Kidney capillary endothelial cell (primary cell): ENCODE measurements at places on chromosomes 12 and 14.

GRCh38 chr12:43812926-43813325, 6.8 kb upstream of the TWF1 start:
- no peak for DNase-seq

GRCh38 chr14:88611878-88612277, 49.0 kb downstream of the ZC3H14 start:
- no peak for DNase-seq

DNA sequence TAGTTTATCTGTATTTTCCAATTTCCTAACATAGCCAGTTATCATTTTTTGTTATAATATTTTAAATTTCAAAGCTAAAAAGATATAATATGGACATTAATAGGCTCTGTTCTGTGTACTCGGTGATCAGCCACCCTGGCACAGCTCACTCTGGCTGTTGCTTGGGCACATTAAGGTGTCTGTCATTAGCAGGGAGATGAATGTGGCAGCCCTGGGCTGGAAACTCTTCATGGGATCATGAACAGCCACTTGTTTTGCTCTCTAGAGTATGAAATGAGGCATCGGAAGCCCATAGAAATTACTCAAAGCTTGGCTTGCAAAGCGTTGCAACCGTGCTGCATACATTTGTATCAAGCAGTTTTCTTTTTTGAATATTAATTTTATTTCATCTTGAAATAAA, 233.2 kb downstream of the DACT1 start:
- no peak for DNase-seq

DNA sequence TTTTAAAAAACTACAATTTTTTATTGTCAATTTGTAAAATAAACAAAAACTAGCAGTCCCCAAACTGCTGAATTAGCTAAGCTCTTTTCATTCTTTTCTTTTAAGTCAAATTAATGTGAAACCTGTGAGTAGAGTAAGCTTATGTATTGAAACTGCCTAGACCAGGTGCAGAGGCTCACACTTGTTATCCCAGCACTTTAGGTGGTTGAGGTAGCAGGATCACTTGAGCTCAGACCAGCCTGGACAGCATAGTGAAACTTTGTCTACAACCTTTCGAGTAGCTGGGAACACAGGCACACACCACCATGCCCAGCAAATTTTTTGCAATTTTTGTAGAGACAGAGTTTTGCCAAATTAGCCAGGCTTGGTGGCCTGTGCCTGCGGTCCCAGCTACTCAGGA, 26.4 kb downstream of the SCFD1 start:
- DNase-seq: no peak

DNA sequence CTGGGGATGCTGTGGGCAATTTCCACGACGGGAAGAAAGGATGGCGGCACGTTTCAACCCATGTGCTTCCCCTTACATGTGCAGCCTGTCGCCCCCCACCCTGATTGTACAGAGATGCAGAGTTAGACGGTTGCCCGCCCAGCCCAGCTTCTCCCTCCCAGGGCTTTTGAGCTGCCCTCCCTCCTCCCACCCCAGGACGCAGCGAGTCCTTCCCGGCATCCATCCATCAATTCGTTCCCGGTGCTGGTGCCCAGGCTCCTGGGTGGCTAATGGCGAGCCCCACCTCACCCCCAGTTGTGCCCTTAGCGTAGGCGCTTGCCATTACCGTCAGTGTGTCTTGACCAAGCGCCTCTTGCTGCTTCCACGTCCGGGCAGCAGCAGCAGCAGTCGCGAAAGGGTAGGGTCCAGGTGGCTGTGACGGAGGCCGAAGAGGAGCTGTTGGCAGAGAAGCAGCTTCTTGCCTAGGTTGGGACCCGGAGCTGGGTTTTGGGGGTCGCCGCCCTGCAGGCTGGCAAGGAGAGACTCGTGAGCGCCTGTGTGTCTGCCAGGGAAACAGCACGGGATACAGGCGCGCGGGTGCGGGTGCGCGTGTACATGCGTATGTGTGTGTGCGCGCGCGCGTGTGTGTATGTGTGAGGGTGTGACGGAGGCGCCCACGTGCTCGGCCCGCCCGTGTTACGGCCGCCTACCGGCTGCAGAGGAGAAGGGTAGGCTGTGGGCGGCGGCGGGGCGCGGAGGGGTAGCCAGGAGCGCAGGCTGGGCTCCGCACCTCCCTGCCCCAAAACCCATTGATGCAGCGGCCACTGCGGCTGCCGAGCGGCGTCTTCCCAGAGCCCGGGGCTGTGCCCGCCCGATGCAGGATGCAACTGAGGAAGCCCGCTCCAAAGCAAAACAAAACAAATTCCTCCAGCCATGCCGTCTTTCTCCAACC, at the start of gene SLC6A15:
TSS of gene SLC6A15 (minus strand) at position 602 of the 931 bp plus-strand sequence. CDS start 20,679 bp downstream, outside the sequence.
- peak; percentile 21 for DNase-seq

GRCh38 chr12:108822497-108823205, 34.7 kb downstream of the SSH1 start:
- no peak for DNase-seq

GRCh38 chr12:28771968-28772367, 377.1 kb upstream of the FAR2 start:
- DNase-seq: no peak

DNA sequence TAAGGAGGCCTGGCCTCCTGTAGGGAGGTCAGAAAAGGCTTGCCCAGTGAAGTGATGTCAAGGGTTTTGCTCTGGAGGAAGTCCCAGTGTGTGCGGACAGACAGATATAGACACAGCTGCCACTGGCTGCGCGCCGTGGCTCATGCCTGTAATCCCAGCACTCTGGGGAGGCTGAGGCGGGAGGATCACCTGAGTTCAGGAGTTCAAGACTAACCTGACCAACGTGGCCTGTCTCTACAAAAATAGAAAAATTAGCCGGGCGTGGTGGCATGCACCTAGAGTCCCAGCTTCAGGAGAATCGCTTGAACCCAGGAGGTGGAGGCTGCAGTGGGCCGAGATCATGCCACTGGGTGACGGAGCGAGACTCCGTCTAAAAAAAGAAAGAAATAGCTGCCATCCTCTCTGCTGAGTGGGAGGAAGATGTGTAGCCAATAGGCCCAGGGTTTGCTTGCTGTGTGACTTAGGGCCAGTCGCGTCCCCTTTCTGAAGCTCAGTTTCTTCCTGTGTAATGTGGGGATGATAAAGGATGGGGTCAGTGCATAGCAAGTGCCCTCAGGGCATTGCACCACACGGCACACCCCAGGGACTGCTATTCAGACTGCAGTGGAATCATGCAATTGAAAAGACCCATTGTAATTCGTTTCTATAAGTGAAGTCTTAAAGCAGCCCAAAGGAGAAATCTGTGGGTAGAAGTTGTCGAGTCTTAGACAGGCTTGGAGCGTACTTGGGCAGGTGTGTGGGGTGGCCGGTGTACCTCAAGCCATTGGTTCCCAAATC, 18.7 kb upstream of the MLEC start:
- no peak for DNase-seq

DNA sequence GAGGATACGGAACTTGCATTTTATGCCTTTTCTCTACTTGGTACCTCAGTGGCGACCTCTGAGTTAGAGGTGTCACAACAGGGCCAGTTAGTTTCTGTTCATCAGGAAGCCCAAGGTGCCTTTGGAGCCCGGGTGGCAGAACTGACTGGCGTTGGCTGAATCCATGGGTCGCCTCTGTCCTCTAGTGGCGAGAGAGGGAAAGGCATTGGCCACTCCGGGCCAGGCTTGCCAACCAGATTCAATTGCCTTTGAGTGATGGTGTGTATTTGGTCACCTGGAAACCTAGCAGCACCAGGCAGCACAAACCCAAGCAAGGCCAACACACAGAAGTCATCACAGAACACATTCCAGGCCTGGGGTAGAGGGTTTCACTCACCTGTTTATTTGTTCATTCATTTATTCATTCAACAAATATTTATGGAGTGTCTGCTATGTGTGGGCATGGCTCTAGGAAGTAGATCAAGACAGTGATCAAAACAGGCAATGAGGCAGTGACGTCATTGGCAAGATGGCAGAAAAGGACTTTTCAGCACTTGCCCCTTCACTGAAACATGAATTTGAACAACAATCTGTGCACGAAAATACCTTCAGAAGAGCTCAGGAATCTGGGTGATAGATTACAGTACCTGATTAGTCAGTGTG, 40.5 kb upstream of the KCNA5 start:
- DNase-seq: peak; percentile 64

DNA sequence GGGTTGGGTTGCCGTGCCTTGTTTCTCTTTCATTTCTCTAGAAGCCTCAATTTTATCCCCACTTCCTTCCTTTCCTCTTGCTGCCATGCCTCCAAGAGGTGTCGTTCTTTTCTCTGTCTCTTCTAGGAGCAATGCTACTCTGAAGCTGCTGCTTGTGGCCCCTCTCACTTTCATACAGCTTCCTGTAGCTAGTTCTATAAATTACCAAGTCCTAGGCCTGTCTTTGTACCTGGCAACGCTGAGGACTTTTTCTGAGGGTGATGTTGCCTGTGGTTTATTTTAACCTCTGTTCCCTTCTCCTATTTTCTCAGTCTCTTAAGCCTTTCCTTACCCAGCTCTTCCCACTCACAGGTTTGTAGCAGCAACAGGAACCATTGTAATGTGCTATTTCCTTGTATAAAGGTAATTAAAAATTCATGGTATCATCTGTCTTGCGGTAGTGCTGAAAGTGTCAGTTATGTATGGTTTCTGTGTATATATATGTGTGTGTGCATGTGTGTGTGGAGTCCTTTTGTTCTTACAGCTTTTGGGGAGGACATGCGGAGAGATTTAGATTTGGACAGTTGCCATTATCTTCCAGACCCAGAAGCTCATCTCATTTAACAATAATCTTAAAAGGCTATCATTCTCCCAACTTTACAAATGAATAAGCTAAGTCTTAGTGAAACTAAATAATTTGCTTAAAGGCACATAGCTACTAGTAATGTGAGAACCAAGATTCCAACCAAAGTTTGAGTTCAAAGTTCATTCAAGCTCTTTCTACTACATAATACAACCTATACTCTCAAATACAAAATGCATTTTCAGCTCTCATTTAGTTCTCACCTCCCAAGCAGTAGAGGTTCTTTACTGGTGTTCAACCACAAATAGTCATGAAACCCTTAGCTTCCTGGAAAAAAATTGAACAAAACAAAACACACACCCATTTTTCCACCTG, 43.8 kb downstream of the DDHD1 start:
- peak; percentile 7 for DNase-seq

GRCh38 chr12:62697893-62698292, 231.3 kb downstream of the MON2 start:
- no peak for DNase-seq

GRCh38 chr14:71693381-71693780, 238.8 kb upstream of the RGS6 start:
- DNase-seq: no peak

GRCh38 chr12:114851981-114852380, 168.0 kb upstream of the TBX3 start:
- DNase-seq: no peak

DNA sequence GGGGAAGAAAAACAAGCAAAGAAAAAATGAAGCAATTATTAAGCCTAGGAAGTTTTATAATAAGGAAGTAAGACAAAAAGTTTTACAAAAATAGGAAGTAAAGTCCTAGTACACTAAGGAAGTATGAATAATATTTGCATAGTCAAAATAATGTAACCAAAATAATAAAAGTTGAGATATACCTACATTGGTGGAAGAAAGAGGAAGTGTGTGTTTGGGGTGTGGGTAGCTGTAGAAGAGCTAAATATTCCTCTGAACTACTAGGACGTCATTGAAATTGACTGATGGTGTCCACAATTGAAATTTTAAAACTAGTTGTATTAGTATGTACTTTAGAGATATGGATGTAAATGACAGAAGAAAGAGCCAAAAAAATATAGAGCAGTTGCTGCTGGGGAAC, 228.4 kb upstream of the OTX2 start:
- no peak for DNase-seq

- DNase-seq: no peak
Observed at GRCh38 chr12:49809906-49810389, 18.3 kb downstream of the NCKAP5L start.

DNA sequence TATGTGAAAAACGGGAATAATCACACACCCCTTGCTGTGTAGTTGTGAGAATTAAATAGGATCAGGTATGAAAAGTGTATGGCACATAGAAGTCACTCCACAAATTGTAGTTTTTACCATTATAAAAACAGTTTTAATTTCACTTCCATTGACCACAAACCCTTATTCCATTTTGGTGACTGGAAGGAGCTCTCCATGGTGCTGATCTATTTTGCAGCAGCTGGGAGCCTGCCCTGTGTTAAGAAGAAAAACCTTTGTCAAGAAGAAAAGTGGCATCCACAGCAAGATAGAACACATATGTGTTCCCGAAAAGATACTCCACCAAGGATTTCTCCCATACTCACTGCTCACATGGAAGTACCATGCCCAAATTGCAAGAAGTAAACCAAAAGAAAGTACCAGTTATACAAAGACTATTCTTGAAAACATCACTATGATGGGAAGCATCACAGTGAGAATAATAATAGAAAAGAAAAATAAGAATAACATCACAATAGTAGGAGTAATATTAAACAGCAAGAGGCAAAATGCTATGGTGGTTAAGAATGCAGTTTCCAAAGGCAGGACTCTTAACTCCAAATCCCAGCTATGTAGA, 58.7 kb downstream of the TUNAR start:
- DNase-seq: peak; percentile 30

GRCh38 chr14:62247266-62247665, 485.0 kb downstream of the SNAPC1 start:
- no peak for DNase-seq

GRCh38 chr12:110266381-110266960, 14.6 kb upstream of the ATP2A2 start:
- DNase-seq: no peak

GRCh38 chr12:121781998-121782979, 11.2 kb downstream of the RHOF start:
- DNase-seq: no peak

- peak; percentile 30 for DNase-seq
Observed at GRCh38 chr12:45727980-45728629, 1.4 kb upstream of the ARID2 start.

GRCh38 chr12:131789638-131790037, 38.6 kb upstream of the MMP17 start:
- DNase-seq: no peak

- no peak for DNase-seq
Observed at GRCh38 chr14:91056361-91056760, 4.1 kb downstream of the RPS6KA5 start.

- DNase-seq: no peak
Observed at GRCh38 chr12:73547421-73547820, 990.2 kb upstream of the ATXN7L3B start.

- no peak for DNase-seq
Observed at GRCh38 chr14:101587441-101587911, 26.2 kb downstream of the DIO3 start.

GRCh38 chr14:58243790-58244555, 670 bp upstream of the PSMA3 start:
- no peak for DNase-seq
